Activated CD8-positive, alpha-beta memory T cell treated with anti-CD3 and anti-CD28 coated beads, Interleukin-2, amount 50 U/mL, for 4 hours (primary cell): ENCODE measurements at places on chromosomes 6 and 20.

DNA sequence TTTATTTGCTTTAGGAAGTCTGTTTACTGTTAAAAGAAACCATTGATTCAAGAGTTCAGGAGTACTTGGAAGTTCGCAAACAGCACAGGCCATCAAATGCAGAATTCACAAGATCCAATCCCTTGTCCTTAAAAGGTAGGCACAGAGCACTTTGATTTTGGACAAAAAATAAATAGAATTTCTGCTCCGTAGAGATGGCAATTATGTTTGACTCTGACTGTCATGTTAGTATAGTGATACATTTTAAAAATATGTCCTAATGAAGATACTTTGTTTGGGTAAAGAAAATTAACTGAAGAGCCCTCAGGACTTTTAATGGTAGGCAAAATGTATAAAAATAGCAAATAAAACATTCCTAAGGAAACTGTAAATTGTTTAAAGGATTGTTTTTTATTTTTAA lies 113.1 kb downstream of the JAG1 start:
- no peak for DNase-seq

- no peak for DNase-seq
Measured at GRCh38 chr6:165086814-165087213, 222.6 kb downstream of the C6orf118 start.

DNA sequence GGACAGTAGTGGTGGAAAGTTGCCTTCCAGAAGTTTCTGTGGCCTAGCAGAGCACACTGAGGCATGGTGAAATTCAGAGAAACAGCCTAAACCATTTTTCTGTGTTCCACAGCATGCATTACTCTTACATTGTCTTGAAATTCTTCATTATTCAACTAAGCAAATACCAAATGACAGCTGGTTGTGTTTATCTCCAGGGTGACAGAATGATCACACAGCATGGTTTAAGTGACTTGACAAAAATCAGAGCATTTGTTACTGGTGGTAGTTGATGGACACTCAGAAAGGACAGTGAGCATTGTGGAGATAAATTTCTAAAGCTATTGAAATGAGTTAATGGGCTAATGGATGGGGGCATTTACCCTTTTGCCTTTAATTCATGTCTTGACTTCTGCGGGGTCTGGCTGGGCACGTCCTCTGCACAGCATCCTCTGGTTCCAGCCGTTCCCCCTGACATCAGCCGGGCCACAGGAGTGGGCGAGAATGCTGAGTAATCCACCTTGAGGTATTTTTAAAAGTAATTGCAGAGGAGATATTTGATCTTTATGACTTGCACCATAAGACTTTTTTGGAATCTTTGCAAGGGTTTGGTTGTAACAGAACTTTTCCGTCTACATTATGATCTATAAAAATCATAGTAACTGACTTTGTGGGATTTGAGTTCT lies 78.9 kb upstream of the SCP2D1 start:
- no peak for DNase-seq

GRCh38 chr20:51132279-51132678 lies 109.4 kb upstream of the KCNG1 start:
- no peak for DNase-seq

GRCh38 chr6:25747477-25747876 lies 7.1 kb upstream of the SLC17A4 start:
- DNase-seq: no peak

- DNase-seq: no peak
Measured at GRCh38 chr6:106448000-106448426, 87.5 kb downstream of the CRYBG1 start.

GRCh38 chr20:1946762-1947534 lies 46.9 kb downstream of the PDYN start:
- DNase-seq: no peak

GRCh38 chr20:49630396-49630951 lies 62.5 kb upstream of the PTGIS start:
- DNase-seq: no peak

DNA sequence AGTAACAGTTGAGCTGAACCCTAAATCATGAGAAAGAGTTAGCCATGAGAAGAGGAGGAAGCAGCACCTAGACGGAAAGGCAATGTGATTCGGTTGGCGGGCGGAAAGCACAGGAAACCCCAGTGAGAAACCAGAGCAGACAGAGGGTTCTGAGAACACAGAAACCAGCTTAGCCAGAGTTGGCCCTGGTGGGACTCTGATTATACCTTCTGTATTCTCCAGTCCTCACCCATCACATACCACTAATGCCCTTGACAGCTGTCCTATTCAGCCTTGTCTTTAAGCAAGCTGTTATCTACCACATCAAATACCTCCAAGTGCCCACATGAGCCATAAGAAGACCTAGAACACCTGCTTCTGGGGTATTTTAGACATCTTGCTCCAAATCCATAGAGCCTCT lies 58.9 kb upstream of the LRRC1 start:
- no peak for DNase-seq

- DNase-seq: no peak
Measured at GRCh38 chr6:136792095-136792409, 225 bp downstream of the MAP3K5 start.

DNA sequence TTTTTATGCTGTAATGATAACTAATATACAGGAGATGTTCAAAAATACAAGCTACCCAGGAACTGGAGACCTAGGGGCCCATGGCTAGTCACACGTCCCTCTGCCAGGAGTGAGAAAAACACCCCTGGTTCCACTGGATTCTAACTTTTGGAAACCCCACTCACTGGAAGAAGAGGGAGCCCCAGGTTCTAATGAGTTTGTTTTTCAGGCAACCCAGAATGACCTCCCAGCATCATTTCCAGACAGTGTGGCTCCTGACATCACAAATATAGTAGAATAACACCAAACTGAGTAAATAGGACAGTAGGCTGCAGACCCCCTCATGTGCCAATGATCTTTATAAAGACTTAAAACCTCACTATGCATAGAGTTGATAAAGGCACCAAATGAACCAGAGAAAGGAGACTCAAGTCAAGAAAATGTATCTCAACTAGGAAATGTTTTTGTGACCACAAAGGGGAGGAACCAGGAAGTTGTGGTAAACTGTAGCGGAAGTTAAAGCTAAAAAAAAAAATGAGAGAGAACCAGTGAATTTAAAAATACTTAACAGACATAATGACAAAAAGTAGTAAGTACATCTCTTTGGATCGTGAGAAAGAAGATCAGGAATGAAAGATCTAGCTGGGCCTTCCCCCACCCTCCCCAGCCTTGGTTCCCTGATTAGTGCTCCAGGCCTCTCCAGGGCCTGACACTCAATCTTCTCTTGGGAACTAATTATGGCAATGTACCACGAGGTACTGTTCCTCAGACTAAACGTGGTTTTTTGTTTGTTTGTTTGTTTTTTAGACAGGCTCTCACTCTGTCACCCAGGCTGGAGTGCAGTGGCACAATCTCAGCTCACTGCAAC lies 19.8 kb downstream of the HLA-E start:
- no peak for DNase-seq

GRCh38 chr6:140774080-140774505 lies 1358.6 kb upstream of the GJE1 start:
- DNase-seq: no peak

- DNase-seq: no peak
Measured at GRCh38 chr20:57332105-57333089, 2.8 kb downstream of the SPO11 start.

GRCh38 chr6:157993076-157993475 lies 11.4 kb downstream of the SYNJ2 start:
- DNase-seq: no peak

DNA sequence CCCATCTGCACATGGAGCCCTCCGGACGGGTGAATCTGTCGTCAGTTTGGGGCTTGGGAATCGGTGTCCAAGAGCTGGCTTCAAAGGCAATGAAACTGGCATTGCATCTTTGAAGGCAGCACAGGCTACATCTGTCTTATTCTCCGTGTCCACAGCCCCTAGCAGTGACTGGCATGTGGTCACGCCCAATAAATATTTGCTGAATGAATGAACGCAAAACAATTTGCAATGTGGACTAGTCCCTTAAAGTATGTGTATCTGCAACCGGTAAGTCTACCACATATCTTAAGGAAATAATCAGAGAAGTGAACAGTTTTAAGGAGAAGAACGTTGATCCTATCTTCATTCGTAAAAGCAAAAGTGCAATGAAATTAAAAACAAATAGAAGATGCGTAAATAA lies 8.0 kb upstream of the PMEPA1 start:
- no peak for DNase-seq

GRCh38 chr20:15100506-15101160 lies 763.2 kb upstream of the FLRT3 start:
- DNase-seq: no peak

DNA sequence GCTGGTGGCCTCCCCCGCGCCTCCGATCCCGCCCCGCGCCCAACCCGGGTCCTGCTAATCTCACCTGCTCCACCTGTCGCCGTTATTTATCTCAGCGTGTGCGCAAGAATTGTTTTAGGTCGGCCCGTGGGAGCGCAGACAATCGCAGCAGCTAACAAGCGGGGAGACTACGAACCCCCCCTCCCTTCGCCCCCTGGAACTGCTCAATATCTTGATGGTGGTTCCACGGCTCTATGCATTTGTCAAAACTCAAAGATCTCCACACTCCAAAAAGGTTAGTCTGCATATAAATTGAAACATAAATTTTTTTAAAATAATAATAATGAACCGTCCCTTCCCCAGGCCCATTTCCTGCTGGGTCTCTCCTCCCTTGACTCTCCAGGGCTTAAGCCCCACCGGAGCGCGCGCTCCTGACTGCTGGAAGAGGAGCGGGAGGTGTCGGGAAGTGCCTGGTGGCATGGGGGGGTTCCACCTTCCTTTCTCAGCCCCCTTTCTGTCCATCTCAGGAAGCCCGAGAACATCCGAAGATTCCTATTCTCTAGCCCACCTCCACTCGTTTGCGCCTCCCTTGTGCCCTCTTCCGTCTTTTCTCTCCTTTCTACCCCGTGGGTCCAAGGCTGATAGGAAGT lies 1.6 kb upstream of the MDGA1 start:
- DNase-seq: peak; percentile 86

DNA sequence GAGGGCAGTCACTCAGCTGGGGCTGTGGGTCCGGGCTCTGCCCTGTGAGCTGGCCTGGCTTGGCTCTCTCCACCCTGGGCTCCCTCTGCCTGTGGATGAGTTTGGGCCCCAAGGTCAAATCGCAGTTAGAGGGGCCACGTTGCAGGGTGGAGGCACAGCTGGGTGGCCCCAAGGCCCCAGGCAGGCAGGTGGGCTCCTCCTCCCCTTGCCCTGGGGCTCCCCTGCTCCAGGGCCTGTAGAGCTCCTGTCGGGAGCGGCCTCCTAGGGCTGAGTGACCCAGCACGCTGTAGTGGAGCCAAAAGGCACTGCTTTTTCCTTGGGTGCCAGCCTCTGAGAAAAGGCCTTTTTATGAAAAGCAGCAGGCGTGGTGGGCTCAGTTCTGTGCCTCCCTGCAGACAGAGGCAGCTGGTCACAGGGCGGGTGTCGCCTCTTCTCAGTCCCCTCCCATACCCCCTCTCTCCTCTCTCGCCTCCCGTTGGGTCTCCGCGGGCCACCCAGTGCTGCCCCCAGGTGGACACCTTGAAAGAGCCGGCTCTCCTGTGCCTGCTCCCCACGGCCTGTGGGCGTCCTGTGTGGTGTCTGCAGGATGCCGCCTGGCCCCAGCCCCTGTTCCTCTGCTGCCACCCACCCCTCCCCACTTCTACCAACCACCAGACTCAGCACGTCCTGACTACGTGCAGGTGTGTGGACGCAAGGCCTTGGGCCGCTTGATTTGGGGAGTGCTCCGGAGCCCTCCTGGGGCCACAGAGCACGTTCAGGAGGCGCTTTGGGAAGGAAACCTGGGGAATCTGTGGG lies 13.2 kb downstream of the SS18L1 start:
- peak; percentile 77 for DNase-seq

DNA sequence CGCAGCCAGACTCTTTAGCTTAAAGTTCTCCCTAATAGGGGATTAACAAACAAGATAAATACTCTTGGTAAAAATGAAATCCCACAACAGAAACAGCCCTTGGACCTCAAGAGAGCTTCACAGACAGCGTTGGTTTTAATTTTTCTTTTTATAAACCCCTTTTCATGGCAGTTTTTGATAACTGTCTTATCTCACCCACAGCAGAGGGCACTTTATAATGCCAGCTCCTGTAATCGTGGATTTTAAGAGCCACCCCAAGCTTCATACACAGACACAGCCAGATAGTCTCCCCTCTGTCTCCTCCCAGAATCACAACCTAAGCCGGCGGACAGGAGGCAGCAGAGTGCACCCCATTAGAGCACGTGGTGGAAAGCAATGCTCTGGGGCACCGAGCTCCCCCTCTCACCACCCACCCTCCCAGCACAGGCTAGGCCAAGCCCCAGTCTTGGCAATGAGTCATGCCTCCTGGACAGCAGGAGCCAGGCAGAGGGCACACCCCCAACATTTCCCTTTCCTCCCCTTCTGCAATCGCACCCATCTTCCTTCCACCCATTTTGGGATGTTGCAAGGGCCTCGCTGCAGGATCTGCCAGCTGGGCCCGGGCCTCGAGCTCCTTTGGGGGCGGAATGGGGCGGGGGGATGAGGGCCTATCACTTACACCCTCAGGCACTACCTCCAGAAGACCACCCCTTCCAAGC lies 2.4 kb downstream of the JAG1 start:
- no peak for DNase-seq

DNA sequence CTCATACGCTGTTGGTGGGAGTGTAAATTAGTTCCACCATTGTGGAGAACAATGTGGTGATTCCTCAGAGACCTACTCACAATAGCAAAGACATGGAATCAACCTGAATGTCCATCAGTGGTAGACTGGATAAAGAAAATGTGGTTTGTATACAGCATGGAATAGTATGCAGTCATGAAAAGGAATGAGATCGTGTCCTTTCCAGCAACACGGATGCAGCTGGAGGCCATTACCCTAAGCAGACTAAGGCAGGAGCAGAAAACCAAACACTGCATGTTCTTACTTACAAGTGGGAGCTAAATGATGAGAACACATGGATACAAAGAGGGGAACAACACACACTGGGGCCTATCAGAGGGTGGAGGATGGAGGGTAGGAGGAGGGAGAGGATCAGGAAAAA lies 54.6 kb downstream of the SYNJ2 start:
- no peak for DNase-seq

- no peak for DNase-seq
Measured at GRCh38 chr6:39295611-39296011, 18.6 kb downstream of the KCNK17 start.

DNA sequence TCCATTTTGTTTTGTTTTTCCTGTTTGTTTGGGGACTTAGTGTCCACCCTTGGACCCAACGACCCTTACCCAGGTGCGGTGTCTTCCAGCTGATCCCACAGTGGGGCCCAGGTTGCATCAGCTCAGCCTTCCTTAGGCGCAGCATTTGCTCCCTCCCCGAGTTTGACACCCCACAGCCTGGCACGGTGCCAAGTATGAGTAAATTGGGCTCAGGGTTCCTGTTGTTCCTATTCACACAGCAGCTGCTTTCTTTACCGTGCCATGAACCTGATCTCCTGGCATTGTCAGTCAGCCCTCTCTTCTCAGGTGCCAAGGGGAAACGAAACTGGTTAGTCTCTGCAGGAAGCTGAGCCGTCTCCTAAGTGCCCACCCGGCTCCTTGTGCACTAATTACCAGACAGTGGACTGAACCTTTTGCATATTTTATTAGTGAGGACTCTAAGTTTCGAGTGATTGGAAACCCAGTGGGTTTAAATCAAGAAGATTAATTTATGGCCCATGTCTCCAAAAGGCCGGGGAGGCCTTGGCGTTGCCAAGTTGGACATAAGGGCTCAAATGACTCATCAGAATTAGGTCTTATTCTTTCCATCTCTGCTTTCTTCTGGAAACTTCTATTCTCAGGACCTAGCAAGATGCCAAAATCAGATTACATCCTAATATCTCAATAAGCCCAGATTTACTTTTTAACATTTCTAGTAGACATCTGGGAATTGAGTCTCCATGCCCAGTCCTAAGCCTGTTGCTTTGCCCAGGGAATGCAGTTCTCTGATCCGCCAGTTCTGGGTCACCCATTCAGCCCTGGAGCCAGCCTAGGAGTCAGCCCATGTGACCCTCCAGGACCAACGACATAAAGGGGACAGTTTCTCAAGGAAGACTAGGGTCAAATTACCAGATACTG lies 68.8 kb downstream of the TSHZ2 start:
- DNase-seq: no peak
